Spinal cord (tissue), 10 donors: ENCODE measurements at places on chromosomes 7 and 10.
A peak's percentile ranks its signal among the peaks of the same experiment; 100 is the strongest.

DNA sequence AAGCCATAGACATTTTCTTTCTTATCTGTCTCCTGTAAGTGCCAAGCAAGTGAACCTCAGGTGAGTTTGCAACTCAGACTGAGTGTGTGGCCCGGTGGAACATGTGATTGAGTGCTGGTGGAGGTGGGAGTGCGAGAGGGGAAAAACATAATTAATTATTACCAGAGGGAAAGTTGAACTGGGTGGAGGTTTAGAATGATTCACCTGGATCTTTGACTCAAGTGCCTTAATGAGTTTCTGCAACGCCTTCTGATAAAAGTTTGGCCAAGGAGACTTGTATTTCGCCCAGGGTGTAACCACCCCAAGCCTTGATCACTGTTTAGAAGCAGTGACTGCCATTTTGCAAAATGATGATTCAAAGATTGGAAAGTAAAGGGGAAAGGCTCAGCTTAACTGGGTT lies 513.9 kb downstream of the GATA3 start:
- no peak for DNase-seq

GRCh38 chr10:5355594-5356301 lies 9.0 kb upstream of the UCN3 start:
- no peak for DNase-seq

DNA sequence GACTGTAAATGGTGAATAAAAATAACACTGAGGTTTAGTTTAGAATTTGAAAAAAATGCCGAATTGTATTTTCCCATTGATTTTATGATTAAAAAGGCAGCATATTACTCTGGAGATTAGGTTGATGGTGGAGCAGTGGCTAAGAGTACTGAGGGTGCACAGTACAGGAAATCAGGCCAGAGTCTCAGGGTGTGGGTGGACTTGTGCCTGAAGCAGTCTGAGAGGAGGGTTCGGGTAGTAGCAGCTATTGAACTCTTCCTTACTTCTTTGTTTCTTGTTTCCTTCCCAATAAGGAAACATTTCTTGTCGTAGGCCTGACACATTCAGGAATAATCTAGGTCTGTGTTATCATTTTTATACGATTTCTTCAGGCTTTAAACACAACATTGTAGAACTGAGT lies 319.0 kb upstream of the MBL2 start:
- no peak for DNase-seq

DNA sequence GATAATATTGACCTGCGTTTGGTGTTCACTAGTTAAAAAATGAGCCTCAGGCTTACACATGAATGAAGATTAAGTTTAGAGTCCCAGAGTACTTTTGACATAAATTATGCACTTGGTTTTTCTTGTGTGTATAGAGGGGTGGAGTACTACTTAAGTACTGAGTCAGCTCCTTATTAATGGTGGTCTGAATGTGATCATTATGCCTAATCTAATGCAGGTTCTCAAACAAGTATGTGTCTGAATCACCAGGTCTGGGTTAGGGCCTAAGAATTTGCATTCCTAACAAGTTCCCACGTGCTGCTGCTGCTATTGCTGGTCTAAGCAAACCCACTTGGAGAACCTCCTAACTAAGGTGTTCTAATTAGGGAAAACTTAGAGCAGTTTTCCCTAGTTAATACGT lies 30.7 kb upstream of the STOX1 start:
- no peak for DNase-seq

GRCh38 chr7:81036057-81036456 lies 117.2 kb upstream of the SEMA3C start:
- peak; percentile 4 for DNase-seq

GRCh38 chr7:2572101-2572842 lies 13.5 kb downstream of the IQCE start:
- DNase-seq = no peak
